EL (cell line): ENCODE measurements at places on chromosomes 13 and 19.

- peak; percentile 49 for DNase-seq
Observed at GRCh38 chr19:21023901-21024300, 3.4 kb downstream of the ZNF430 start.

- DNase-seq = no peak
Observed at GRCh38 chr19:4409123-4409933, 6.9 kb downstream of the CHAF1A start.

DNA sequence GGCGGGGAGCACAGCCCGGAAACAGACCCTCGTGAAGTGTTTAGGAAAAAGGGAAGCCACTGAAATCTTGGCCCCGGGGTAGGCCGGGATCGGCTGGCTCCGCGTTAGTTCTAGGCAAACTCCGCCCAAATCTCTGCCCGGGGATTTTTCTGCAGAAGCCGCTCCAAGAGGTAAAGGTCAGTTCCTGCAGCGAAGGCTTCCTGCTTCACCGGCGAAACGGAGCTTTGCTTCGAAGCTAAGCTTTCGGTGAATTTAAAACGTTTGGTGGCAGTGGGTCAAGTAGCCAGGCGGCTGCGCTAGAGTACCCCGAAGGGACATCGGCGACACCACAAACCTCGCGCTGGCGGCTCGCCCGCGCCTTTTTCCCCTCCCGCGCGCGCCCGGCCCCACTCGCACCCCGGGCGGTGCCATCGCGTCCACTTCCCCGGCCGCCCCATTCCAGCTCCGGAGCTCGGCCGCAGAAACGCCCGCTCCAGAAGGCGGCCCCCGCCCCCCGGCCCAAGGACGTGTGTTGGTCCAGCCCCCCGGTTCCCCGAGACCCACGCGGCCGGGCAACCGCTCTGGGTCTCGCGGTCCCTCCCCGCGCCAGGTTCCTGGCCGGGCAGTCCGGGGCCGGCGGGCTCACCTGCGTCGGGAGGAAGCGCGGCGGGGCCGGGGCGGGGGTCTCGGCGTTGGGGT, 441 bp downstream of the GJB2 start:
- peak; percentile 14 for DNase-seq

- peak; percentile 21 for DNase-seq
Observed at GRCh38 chr19:20247016-20247683, 80.1 kb downstream of the ZNF486 start.

DNA sequence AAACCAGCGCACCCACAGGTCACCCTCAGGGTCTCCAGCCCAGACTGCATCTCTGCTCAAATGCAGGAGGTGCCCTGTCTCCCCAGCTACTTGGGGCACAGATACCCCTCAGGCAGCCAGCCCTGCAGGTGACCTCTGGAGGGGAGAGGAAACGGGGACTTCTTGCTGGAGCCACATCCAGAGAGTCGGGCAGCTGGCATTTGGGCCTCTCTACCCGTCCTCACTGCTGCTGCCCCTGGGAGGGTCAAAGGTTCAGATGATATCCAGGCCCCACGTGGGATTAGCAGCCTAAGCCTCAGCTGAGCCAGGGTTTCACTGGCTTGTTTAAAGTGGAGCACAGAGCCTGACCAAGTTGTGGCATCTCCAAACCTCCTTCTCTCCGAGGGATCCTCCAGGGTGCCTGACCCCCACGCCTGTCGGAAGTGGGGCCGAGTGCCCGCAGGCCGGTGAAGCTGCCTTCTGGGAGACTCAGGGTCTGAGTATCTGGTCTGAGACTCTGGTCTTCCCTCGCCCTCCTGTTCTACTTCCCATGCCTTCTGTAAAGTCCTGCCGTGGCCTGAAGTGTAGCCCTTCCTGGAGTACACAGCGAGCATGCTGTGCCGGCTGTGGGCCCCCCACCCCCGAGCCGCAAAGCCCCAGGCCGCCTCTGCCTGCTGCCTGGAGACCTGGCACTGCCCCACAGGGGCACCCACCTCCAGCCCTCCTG, 2.1 kb downstream of the RASA3 start:
- DNase-seq = peak; percentile 17

DNA sequence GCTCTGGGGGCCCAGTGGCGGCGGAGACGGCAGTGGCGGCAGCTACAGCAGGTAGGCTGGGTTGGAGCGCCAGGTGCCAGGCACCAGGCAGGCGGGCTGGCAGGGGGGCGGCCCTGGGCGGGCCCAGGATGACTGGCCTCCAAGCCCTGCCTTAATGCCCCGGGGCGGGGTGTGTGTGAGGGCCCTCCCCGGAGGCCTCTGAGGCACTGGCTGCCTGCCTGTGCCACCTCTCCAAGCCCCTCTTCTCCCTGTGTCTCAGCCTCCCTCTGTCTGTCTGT, at the start of gene KLK11:
KLK11 (minus strand) TSS at position 63 of the 278 bp plus-strand sequence. CDS start 985 bp downstream, outside the sequence.
- DNase-seq = no peak

- DNase-seq = no peak
Observed at GRCh38 chr19:45280471-45280961, 29.4 kb downstream of the MARK4 start.

- DNase-seq = peak; percentile 73
Observed at GRCh38 chr19:11587302-11587974, 9.8 kb upstream of the ZNF627 start.

DNA sequence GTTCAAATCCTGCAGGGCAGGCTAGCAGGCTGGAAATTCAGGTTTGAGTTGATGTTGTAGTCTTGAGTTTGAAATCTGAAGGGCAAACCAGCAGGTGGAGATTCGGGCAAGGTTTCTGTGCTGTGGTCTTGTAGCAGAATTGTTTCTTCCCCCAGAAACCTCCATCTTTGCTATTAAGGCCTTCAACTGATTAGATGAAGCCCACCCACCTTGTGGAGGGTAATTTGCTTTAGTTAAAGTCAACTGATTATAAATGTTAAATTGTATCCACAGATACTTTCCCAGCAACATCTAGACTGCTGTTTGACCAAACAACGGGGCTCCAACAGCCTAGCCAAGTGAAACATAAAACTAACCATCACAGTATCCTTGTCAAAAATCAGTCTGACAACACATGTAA, 9.4 kb downstream of the IPO5 start:
- no peak for DNase-seq

DNA sequence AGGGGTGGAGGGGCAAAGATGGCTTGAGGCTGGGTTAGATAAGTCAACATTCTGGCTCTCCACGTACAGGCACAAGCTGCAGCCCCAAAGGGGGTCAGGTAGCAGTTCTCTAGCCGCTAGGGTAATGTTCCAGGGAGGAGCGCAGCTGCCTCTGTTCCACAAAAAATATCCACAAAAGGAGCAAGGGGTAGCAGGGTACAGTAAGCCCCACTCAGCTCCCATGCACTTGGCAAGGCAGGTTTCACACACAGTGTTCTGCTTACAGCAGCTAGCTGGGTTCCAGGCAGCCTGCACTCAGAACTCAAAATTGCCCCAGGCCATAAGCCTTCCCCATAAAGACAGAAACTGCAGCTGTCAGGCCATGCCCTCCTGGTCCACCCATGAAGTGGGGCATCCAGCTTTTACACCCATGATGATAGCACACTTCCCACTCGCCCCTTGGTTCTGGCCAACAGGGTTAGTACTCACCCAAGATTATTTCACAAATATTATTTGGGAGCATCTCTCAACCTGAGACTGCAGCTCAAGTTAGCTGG, 130.0 kb downstream of the CYSLTR2 start:
- no peak for DNase-seq

DNA sequence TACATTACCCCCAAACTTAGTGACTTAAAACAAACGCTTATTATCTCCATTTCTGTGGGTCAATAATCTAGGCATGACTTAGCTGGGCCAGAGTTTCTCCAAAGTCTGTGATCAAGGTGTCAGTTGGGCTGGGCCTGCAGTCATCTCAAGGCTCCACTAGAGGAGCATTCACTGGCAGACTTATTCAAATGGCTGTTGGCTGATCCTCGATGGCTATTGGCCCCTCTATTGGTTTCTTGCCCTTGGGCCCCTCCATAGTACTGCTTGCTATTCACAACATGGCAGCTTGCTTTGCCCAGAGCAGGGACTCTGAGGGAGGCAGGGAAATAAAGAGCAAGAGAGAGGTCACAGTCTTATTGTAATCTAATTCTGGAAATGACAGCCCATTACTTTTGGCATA, 57.6 kb downstream of the RCBTB2 start:
- DNase-seq = no peak

- no peak for DNase-seq
Observed at GRCh38 chr19:15123900-15124299, 16.7 kb downstream of the SYDE1 start.

DNA sequence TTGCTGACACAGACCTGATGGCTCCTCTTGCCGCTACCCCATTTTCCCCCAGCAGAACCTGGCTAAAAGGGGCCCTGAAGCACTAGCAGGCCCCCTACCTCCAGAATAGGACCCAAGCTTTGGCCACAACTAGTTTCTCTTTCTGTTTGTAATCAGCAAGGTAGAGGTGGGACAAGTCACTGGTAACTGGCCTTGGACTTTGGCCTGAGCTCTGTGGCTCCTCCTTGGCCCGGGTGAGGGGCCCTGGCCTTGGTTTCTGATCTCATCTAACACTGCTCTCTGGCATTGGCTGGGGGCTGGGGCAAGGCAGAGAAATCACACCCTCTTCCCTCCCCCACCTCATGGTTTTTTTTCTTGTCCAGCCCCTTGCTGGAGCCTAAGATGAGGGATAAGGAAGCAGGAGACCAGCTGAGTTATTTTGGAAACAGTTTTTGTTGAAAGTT, 2.1 kb downstream of the CALM3 start:
- DNase-seq = no peak

- DNase-seq = no peak
Observed at GRCh38 chr19:7865262-7865911, 8.8 kb downstream of the PRR36 start.

DNA sequence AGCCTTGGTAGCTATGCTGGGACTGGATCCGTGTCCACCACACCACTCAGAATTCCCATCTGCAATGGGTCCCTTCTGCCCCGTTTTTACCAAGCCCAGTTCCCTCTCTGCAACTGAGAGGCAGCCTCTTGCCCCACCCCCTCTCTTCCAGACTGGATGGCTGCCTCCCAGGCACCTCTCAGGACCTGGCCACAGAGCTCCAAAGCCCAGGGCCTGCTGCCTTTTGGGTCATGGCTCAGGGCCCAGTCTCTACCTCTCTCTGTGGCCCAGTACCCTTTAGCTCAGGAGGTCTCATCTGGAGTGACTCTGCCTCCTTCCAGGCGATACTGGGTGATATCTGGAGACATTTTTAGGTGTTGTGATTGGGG, 10.3 kb upstream of the ZBTB7A start:
- DNase-seq = no peak

GRCh38 chr19:38683393-38684077, 36.1 kb downstream of the ACTN4 start:
- DNase-seq = peak; percentile 93

GRCh38 chr19:18666317-18666716, 17.2 kb upstream of the CRTC1 start:
- DNase-seq = no peak

- DNase-seq = no peak
Observed at GRCh38 chr13:89457977-89458376, 1786.8 kb downstream of the SLITRK5 start.

DNA sequence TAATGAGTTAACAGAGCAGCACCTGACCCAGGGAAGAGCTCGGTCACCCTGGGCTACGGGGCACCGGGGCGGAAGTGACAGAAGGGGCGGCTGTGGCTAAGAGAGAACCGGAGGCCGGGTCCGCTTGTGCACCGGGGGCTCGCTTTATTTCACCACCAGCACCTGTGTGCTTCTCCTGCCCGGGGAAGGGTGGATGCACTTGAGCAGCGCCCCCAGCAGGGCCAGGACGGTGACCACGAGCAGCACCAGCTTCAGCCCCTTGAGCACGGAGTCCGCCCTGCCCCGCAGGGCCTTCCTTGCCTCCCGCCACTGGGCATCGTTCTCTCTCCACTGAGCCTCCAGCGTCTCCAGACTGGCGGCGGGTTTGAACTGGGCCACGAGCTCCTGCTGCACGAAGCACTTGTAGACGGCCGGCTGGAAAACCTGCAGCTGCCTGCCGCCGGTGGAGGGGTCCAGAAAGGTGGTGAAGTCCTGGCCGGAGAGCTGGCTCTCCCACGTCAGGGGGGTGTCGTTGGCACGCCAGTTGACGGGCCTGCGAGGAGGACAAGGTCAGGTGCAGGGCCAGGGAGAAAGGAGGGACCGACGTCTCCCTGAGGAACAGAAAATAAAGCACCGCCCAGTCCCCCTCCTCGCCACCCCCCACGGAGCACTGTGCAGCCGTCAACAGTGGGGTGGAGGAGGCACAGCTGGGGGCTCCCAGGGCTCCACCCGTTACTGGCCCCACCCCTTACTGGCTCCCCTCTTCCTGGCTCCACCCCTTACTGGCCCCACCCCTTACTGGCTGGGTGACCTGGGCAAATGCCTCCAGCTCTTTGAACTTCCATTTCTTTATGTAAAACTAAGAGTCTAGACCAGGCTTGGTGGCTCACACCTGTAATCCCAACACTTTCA, 3.6 kb downstream of the FAM187B start:
- DNase-seq = no peak

DNA sequence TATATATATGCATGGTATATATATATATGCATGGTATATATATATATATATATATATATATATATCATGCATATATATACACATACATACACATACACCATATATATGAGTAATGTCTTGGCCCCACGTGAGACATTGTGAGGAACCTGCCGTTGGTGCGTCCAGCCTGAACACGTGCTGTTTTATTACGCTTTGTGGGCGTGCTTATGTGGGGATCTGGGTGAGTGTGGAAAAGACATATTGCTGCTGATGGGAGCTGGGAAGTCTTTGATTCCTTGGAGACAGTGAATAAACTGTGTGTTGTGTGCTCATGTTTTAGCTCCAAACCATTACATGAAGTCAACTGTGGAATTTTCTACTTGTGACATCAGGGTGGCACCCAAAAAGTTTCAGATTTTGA, 28.9 kb downstream of the KCTD15 start:
- no peak for DNase-seq

- DNase-seq = no peak
Observed at GRCh38 chr13:94996445-94996844, 284.1 kb upstream of the SOX21 start.

GRCh38 chr13:35787937-35788336, 311.4 kb upstream of the MAB21L1 start:
- no peak for DNase-seq

DNA sequence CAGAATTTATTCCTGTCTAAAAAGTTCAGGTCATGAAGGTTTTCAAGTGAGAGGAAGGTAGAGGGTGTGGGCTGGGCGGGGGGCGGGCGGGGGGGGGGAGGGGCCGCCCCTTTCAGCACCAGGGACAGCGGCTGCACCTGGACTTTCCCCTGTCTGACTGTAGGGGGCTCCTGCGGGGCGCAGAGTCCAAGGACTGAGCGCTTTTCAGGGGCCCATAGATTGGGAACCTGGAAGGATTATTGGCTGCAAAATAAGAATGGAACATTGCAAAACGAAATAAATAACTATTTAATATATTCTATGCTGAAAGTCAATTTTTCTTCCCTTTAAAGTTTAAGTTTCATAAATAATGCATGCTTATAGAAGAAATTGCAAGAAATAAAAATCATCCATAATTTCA, 8.9 kb upstream of the CYP4F3 start:
- DNase-seq = peak; percentile 14

DNA sequence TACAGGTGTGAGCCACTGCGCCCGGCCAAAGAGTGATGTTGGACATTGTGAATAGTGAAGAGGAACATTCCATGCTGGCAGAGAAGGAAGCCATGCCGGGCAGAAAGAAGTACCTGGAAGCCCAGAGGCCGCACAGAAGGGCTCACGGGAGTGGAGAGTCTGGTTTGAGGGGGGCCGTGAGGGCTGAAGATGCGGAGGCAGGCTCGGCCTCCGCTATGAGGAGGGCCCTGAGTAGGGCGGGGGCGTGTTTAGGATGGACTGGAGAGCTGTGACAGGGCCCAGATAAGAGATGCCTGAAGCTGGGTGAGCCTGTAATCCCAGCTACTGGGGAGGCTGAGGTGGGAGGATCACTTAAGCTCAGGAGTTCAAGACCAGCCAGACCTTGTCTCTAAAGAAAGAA, 1.6 kb downstream of the JOSD2 start:
- DNase-seq = no peak
